ENCODE measurements at places on chromosomes 11 and 22.

- no peak for DNase-seq
These were observed 2.2 kb upstream of the ZFTA start for GRCh38 chr11:63770763-63771162.

GRCh38 chr11:117511483-117511930, 183.9 kb downstream of the CEP164 start:
- no peak for DNase-seq

DNA sequence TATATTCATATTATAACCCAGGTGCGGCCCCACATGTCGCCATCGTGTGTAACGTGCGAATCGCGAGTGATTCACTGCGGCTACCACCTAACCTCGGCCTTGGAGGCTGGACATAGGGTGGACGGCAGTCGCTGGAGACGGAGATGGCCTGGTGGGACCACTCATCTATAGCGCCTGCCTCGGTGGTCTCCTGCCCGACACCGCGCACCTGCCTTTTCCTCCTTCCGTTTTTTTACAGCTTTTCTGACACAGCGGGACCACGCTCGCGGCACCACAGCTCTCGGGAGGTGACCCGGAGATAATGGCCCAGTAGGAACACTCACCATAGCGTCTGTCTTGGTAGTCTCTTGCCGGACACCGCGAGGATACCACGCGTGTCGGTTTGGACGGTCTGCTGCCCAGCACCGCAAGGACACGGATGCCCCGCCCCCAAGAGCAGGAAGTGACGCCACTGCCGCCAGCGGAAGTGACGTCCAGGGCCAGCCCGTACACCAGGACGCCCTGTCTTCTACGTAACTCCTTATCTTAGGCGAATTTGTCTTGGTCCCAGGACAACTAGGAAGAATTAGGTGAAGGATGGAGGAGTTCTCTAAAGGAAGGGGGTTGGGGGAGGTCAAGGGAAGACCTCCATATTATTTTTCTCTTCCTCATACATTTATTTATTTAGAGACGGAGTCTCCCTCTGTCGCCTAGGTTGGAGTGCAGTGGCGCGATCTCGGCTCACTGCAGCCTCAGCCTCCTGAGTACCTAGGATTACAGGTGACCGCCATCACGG, 6.4 kb downstream of the SNU13 start:
- peak; percentile 90 for DNase-seq

- no peak for DNase-seq
These were observed 44.9 kb downstream of the OR4C46 start for GRCh38 chr11:54558919-54559318.

All from SW480 (cell line).